ENCODE measurements at places on chromosomes 1 and 21.

GRCh38 chr1:203592156-203592555, 34.5 kb upstream of the ATP2B4 start:
- DNase-seq: no peak

- DNase-seq: peak; percentile 46
Measured at GRCh38 chr1:182674346-182675246, 9.8 kb downstream of the RGS8 start.

DNA sequence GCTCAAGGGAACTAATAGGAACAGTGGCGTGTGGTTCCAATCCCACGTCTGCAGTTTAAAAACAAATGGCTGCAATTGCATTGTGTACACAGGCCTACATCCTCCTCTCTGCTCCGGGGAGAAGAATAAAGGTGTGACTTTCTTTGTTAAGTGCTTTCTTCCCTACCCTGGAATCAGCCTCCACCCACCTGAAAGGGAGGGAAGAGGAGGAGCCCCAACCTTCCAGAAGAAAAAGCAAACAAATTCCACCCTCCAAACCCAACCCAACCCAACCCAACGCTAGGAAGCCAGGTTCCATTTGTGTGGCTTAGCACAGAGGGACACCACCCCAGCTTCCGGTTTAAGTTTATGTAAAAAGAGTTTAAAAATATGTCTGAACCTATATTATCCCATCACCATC, 11.8 kb upstream of the BACE2 start:
- no peak for DNase-seq

DNA sequence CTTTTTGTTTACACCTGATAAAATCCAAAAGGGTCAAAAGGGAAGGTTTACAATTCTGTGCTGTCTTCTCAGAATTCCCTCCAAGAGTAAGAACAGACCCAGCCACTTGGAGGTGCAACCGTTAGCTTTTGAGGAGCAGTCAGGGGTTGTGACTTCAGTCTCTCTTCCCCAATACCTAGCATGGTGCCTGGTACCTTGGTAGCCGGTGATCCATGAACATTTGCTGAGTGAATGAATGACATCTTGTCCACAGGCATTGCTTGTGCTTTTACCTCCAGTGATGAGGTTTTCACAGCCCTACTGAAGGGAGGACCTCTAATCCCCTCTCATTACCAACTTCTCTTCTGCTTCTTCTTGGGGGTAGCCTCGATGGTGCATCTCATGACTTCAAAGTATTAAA, 11.7 kb downstream of the GFI1 start:
- no peak for DNase-seq

DNA sequence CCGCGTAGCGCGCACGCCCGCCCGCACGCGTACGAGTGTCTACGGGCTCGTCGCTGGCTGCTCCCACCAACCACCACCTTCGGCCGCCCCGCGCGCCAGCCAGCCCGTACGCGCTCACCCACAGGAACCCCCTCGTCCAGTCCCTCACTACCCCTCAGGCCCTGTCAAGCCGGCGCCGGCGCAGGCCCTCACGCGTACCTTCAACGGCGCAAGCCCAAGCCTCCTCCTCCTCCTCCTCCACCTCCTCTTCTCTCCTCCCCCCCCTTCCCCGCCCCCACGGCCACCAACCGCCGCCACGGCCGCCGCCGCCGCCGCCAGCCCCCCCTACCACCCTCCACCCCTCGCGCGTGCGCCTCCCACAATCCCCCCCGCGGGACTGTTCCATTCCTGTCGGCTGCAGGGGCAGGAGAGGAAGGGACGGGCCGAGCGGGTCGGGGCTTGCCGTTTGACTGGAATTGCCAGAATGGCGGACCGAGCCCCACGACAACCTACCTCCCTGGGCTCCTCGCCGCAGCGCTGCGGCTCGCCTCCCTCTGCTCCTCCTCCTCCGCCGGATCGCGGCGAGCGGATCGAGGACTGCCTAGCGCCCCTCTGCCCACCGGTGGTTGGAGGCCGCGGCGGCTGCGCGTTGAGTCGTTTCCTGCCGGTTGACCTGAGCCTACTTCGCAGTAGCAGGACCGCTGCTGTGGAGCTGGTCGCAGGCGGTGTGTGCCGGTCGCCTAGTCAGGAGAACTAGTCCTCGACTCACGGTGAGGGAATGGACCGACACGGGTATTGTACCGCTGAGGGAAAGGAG, at the start of gene ASH1L:
TSS of gene ASH1L (minus strand) at position 223 of the 796 bp plus-strand sequence. CDS start 41,284 bp downstream, outside the sequence.
- DNase-seq: peak; percentile 93

DNA sequence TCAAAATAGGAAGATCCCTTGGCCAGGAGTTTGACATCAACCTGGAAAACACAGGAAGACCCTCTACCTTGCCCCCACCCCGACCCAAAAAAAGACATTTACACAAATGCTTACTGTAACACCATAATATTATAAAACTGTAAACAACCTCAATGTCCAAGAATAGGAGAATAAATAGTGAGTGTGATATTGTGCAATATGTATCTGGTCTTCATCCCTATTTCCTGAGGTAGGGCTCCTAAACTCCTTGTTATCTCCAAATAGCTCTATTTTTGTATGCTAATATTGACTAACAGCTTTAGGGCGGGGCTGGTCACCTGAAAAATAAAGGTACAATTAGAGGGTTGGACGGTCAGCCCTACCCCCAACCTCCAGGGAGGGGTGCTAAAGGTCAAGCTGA, 23.5 kb downstream of the RSBN1 start:
- DNase-seq: no peak

- DNase-seq: no peak
Measured at GRCh38 chr1:109248444-109248796, 919 bp upstream of the CELSR2 start.

- no peak for DNase-seq
Measured at GRCh38 chr1:38327559-38327973, 281.0 kb upstream of the POU3F1 start.

- no peak for DNase-seq
Measured at GRCh38 chr1:19815801-19816736, 986 bp upstream of the RNF186 start.

DNA sequence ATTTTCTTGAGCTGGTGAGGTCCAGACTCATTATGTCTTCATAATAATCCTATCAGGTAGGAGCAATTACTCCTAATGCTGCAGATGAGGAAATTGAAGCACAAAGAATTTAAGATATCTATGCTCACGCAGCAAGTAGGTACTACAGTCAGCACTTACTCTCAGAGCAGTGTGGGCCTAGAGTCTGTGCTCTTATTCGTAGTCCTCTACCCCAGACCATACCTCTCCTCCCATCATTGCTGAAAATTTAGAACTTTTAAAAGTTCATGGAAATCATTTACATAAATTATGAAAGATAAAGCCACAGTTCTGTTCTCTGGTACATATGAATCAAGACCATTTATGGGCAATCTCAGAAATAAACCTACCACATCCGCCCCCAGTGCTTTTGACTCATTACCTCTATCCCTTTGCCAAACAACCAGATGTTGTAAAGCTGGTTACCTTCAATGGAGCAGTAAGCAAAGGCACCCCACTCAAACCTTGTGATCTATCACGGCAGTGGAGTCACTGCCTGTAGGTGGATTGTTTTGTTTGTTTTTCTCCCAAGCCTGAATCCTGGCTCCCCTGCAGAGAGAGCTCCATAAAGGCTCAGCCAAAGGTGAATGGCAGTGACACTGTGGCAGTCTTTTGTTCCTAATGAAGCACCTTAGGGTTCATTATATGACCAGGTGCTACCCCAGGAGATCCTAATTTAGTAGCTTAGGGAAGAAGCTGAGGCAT, 20.9 kb upstream of the MAN1A2 start:
- DNase-seq: peak; percentile 11

DNA sequence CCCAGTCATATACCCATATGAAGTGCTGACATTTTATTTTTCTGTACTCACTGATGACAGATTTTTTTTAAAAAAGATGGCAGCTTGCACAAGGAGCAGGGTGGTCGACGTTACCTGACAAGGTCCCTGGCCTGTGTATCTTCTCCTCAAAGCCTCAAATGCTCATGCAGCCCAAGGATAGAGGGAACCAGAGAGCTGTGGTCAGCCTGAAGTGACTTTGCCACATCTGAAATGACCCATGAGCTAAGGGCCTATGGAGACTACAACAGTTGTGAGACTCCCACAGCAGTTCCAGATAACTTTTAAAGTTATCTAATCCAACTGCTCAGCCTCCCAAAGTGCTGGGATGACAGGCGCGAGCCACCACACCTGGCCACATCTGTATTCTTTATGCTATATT, 131.1 kb downstream of the GLUL start:
- no peak for DNase-seq

DNA sequence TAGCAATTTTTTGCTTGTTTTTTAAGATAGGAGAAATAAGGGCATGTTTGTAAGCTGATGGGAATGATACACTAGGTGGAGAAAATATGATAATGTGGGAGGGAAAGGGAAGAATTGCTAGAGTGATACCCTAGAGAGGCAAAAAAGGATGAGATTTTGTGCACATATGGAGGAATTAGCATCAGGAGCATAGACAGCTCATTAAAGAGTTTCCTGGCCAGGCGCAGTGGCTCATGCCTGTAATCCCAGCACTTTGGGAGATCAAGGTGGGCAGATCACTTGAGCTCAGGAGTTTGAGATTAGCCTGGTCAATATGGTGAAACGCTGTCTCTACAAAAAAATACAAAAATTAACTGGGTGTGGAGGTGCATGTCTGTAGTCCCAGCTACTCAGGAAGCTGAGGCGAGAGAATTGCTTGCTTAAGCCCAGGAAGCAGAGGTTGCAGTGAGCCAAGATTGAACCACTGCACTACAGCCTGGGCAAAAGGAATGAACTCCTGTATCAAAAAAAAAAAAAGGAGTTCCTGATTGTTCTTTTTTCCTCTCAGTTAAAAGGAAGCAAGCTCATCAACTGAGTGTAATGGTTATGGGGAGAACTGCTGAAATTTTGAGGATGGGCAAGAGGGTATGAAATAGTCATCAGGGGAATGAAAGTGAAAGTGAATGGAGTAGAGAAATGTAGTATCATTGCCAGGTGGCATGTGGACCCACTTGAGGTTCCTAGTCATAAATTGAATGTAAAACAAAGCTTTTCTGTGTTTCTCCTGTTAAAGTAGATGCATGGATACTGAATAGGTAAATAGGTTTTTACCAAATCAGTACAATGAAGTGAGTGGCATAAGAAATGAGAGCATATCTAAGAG, 35.5 kb downstream of the SH3GLB1 start:
- no peak for DNase-seq

- no peak for DNase-seq
Measured at GRCh38 chr1:46043458-46044017, 88.9 kb downstream of the PIK3R3 start.

GRCh38 chr1:203464743-203465142, 10.9 kb upstream of the PRELP start:
- DNase-seq: no peak

DNA sequence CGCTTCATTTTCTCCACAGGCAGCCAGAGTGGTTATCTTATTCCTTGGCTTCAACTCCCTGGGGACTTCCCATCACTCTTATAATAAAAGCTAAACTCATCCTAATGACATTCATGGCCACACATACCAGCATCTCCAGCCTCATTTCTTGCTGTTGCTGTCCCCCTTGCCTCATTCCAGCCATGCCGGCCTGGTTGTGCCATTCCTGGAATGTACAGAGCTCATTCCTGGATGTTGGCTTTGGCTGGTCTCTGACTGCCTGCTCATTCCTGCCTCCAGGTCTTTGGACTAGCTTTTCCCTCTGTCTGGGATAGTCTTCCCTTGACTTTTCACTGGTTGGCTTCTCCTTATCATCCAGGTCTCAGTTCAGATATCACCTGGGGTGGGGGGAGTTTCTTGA, 2.4 kb upstream of the PEF1 start:
- peak; percentile 93 for DNase-seq

GRCh38 chr1:23597635-23598388, 38.5 kb upstream of the ID3 start:
- no peak for DNase-seq

DNA sequence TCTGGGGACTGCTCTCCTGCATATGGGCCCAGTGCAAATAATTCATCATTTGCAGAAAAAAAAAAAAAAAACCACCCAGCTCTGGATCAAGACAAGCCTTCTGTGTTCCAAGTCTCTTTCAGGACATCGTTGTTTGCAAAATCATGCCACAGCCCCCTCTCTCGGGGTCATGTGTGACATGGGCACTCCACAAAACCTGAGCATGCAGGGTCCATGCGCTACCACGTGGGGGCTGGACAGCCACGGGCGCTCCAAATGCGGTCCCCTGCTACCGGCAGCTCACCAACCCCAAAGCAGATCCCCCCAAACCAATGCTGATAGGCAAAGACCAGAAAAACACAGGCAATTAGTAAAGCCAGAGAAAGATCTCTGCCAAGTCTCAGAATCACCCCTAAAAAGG, 17.6 kb downstream of the NPHP4 start:
- DNase-seq: no peak

DNA sequence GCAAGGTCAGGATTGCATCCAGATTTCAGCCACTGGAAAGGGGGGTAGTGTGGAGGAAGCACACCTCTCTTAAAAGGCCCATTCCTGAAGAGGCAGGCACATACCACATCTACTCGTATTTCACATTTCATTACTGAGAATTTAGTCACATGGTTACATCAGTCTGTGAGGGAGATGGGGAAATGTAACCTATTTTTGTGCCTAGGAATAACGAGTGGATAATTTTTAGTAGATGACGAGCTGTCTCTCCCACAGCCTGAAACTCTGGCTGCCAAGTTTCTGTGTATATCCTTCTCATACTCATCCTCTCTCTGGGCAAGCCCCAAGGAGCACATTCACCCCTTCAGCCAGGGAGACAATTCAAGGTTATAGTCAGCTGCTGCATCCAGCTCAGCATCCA, 10.3 kb upstream of the C21orf91 start:
- DNase-seq: peak; percentile 84

GRCh38 chr1:154442006-154442740, 37.0 kb downstream of the IL6R start:
- peak; percentile 35 for DNase-seq

DNA sequence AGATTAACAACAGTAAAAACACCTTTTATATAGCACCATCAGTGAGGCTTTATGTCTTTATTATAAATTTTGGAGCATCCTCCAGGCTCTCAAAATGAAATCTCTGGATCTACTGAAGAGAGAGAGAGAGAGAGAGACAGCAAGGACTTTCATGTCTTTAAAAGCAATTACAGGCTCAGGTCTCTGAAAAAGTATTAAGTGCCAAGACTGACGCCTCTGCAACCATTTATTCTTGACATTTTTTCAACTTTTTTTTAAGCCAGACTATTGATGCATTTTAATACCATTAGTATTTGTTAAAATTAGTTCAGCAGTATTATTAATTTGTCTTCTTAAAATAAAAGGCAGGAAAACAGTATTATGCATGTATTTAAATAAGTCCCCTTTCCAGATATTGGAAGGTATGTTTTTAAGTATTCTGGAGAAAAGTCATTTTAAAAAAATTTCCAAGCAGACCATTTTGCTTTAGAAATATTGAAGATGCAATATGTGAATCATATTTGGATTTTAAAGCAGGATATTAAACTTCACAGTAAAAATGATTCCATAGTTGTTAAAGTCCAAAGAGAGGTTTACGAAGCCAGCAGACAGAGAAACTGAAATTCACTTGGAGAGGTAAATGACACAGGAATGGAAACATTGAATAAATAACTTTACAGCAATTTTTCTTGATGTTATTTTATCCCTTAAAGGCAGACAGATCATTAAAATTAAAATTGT, 35.4 kb upstream of the APOBEC4 start:
- no peak for DNase-seq

GRCh38 chr1:216032284-216032683, 391.0 kb downstream of the USH2A start:
- no peak for DNase-seq
